Activated CD4-positive, alpha-beta T cell treated with anti-CD3 and anti-CD28 coated beads, Interleukin-2, Interleukin-6, amounts not matched to agents 100 ng/mL and 50 ng/mL, durations not matched to agents 16 hours and 8 hours (primary cell): ENCODE measurements at places on chromosomes 3 and 15.

DNA sequence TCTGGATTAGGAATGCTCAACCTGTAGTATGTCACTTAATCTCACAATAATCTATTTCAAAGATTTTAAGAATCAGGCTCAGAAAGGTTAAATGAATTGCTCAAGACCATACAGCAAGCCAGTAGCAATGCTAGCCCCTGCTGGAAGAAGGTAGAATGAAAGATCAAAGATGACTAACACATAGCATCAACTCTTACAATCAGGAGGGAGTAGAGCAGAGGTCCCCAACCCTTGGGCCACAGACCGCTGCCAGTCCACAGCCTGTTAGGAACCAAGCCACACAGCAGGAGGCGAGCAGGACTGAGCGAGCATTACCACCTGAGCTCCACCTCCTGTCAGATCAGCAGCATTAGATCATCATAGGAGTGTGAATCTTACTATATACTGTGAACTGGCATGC, 15.5 kb upstream of the GATM start:
- DNase-seq = no peak

- DNase-seq = no peak
These were observed 53.5 kb downstream of the ZPLD1 start for GRCh38 chr3:102488331-102488730.

GRCh38 chr15:60328852-60329443, 68.8 kb downstream of the ANXA2 start:
- DNase-seq = peak; percentile 36

- no peak for DNase-seq
These were observed 70.9 kb downstream of the MYO9A start for GRCh38 chr15:72047020-72047419.

DNA sequence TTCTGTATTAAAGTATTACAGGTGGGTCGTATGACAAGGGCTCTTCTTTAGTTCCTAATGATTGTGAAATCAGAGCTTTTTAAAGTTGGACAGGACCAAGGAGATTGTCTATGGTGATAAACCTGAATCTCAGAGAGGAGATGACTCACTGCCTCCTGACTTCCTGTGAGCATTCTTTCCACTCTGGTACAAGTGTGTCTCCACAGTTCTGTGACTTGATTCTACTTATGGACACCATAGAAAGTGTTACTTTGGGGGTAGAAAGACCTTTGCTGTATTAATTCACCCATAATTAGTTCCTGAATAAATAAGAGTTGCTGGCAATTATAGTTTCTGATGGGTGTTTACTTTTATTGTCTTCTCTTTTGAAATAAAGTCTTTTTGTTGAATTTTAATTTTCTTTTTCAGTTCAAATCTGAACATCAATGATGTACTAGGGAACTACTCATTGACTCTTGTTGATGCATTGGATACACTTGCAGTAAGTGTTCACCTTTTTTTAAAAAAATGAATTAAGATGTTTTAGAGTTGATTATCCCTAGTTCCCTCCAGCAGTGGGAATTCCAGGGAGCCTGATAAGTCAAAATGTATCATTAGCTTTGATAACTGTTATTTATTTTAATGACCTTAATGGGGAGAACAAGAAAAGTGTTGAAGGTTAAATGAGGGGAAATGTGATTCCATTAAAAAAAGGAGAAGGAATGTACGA, 7.4 kb downstream of the EDEM1 start:
- DNase-seq = peak; percentile 84

DNA sequence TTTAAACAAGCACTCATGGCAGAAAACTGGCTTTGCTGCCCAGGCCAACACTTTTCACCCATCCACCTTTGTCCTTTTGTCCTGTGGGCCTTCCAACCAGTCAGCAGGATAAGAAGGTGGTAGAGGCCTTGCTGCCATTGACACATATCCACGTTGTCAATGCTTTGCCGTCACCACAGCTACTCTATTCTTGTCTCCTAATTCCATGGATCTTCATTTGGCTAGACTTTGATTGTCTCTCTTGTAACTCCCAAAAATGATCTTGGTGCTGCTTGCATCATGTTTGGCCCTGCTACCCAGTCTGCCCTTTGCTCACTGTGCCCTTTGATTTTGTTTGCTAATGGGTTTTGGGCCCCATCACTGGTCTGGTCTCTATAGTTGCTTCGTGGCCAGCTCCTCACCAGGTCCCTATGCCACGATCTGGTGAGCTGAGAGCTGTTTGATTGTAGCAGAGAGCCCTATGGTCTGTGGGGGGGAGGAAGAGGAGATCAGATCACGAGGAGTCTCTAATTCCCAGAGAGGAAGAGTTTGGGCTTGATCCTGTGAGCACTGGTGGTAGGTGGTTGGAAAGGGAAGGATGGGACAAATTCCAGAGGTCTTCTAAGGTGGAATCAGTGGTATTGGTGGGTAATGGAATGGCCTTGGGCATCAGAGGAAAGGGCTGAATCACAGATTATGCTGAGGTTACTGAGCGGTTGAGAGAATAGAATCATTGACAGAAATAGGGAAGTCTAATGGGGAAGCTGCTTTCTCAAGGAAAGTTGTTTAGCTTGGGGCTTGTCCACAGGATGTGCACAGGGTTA, 40.3 kb downstream of the ABHD2 start:
- no peak for DNase-seq

- DNase-seq = no peak
These were observed 337.3 kb upstream of the TBC1D5 start for GRCh38 chr3:18079739-18080138.

GRCh38 chr3:195106418-195106906, 164.5 kb downstream of the XXYLT1 start:
- peak; percentile 72 for DNase-seq

DNA sequence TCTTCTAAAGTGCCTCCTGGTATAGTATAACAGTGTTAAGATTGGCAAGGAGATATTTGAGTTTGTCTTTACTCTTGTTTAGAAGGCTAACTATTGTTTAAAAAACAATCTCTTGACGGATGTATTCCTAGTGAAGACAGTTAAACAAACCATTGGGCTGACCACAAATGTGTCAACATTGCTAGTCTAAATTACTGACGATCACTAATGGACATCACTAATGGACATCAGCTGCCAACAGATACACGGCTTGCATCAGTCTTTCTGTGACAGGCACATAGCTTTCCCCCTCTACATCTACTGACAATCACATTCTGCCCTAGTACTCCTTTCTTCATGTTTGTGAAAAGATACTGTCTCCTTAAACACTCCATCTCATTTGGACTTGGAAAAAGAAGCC, 57.1 kb upstream of the ETV5 start:
- no peak for DNase-seq

- no peak for DNase-seq
These were observed 40.1 kb downstream of the GASK1A start for GRCh38 chr3:43019006-43019809.

- DNase-seq = no peak
These were observed 538.6 kb downstream of the NR2F2 start for GRCh38 chr15:96869122-96869521.

DNA sequence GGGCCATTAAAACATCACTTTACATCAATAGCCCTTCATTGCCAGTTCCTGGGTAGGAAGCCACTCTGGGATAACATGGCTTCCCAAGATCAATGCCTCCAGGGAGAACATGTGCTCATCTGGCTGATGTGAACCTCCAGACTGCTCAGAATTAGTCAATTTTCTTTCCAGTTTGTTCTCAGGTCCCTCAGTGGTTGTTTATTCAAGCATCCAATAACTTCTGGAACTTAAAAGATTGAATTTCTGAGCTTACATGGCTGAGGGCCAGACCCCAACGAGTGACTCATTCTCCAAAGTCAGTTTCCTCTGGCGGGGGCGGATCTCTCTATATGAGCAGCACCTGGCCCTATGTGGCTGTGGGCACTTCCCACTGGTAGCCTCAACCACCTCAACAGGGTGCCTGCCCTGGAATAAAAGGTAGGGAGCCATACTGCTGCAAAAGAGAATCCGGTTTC, 34.0 kb downstream of the LYZL4 start:
- peak; percentile 37 for DNase-seq

GRCh38 chr3:11648735-11649134, 5.0 kb upstream of the VGLL4 start:
- no peak for DNase-seq

- DNase-seq = no peak
These were observed 39.8 kb downstream of the CHDH start for GRCh38 chr3:53806182-53807116.
